Stimulated activated CD4-positive, alpha-beta T cell treated with anti-CD3 and anti-CD28 coated beads, Interleukin-12 subunit alpha, Interleukin-12 subunit beta, amount 100 ng/mL, for 24 hours (primary cell): ENCODE measurements at places on chromosomes 3 and 15.

GRCh38 chr15:35491999-35492398, 54.0 kb downstream of the DPH6 start:
- no peak for DNase-seq

- no peak for DNase-seq
Observed at GRCh38 chr3:154040283-154040682, 80.9 kb upstream of the ARHGEF26 start.

DNA sequence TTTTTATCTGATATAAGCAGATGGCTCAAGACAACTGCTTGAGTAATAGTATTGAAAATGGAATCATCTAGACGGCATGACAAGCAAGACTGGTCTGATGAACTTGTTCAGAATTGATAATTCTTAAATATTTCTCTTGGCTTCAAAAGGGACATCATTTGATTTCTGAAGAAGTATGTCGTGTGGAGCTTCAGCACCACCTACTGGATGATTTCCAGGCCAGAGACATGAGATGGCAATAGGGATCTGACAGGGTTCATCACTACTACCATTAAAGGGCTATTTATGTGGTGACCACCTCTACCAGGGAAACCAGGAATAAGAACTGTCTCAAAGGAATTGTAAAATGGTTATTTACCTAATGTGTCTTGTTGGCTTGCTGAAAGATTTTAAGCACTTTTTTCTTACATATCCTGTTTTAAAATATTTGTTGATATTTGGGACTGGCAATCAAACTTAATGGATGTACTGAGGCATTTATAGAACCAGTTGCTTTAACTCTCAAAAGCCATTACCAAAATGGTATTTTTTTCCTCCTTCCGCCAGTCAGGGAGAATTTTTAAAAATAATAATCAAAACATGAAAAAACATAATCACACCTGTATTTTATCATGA, 99.5 kb upstream of the FAM98B start:
- DNase-seq: peak; percentile 18

- no peak for DNase-seq
Observed at GRCh38 chr15:100291106-100291505, 50.7 kb downstream of the ADAMTS17 start.

GRCh38 chr3:59811160-59811559, 761.3 kb upstream of the CFAP20DC start:
- no peak for DNase-seq

DNA sequence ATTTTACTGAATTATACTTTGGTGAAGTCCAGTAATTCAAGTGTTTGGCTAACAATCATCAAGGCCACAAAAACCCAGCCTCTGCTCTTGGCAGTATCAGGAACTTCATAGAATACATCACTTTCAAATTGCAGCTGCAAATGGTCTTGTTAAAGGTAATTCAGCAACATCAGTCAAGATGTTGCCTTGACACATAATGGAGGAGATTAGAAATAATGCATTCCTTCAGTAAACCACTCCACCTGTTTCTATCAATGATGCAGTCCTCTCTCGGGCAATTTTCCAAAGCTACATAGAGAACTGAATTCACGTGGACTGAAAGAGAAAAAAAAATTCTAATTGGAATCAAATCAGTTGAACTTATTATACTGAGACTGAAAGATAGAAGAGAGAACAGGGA, 279.3 kb downstream of the VGLL3 start:
- no peak for DNase-seq

- no peak for DNase-seq
Observed at GRCh38 chr3:102094506-102094905, 245.2 kb downstream of the NFKBIZ start.

- DNase-seq: no peak
Observed at GRCh38 chr3:157134620-157135191, 25.2 kb downstream of the CCNL1 start.

DNA sequence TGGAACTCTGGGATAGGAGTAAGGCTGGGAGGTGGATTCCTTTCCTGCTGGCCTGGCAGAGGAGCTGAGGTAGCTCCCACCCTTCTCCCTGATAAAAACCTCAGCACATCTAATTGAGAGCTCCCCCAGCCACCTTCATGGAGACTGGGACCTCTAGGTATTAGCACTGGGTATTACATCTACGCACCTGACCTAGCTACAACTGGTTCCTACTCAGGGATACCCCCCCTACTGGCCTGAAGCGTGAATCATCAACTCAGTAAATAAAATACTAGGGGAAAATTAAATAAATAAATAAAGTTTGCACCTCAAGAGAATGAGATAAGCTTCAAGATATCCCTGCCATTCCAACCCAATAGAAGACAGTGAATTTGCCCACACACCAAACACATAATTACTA, 140.4 kb downstream of the NEK10 start:
- DNase-seq: no peak

DNA sequence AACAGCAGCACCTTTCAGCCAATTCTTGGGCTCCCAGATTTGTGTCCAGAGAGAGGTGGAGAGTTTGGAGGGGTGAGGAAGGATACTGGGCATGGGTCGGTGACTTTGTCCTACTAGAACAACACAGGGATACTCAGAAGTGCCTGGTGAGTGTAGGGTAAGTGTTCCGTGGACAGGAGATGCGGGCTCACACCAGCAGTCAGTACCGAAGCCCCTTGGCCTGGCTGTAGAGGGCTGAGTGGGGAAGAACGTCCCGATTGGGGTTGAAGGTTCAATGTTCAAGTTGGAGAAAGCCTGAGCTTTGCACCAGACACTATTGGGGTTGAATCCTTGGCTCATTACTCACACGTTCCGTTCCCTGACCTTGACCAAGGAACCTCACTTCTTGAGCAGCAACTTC, 40.8 kb upstream of the SLC6A11 start:
- no peak for DNase-seq

DNA sequence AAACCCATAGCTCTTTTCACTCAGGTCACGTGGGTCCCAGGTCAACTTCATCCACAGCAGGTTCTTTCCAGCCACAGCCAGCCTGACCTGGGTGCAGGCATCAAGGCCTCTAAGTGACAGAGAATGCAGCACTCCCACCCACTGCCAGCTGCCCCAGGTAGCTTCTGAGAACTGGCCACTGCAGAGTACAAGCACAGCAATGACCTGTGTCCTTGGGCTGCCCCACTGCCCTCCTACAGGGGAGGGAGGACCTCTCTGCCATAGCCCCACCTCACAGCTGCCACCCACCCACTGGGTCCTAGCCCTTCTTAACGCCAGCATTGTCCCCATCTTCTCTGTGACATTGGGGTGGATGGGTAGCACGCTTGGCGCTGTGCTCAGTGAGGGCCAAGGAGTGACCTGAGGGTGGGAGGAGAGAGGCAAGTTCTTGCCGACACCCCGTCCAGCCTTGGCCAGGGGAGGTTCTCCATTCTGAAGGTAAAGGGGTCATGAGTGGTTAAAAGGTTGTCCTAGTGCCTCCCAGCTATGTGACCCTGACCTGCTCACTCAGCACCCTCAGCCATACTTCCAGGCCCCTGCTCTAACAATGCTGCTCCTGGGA, 12.4 kb downstream of the CISH start:
- no peak for DNase-seq

DNA sequence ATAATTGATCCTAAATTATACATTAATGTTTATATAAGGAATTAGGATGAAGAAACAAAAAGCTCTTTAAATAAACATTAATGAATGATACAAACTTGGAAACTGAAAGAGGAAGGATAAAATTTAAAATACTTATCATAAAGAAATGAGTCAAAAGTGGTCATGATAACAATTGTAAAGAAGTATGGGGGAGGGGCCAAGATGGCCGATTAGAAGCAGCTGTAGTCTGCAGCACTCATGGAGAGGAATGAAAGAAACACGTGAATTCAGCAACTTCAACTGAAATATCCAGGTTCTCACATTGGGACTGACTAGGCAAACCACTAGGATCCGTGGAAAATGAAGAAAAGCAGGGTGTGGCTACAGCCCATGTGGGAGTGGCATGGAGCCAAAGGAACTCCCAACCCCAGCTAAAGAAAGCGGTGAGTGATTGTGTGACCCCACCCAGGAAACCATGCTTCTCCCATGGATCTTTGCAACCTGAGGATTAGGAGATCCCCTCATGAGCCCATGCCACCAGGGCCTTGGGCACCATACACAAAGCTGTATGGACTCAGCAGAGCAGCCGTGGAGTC, 13.1 kb upstream of the CP start:
- no peak for DNase-seq

DNA sequence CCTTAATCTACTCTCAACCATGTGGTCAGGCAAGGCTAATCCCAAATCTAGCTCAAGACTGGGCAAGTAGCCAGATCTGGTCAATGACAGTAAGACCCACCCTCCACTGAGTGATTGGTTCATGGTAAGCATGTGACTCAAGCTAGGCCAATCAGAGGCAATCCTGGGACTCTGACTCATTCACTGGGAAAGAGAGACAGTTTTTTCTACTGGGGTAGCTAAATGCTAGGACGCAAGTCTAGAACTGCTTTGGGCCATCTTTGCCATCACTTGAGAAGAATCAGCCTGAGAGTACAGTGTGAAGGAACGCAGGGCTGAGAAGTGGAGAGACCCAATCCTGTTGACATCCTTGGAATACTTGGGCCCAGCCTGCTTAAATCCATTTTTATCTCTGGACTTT, 9.4 kb upstream of the RAD18 start:
- no peak for DNase-seq

- DNase-seq: no peak
Observed at GRCh38 chr3:131658771-131659170, 156.0 kb upstream of the MRPL3 start.

DNA sequence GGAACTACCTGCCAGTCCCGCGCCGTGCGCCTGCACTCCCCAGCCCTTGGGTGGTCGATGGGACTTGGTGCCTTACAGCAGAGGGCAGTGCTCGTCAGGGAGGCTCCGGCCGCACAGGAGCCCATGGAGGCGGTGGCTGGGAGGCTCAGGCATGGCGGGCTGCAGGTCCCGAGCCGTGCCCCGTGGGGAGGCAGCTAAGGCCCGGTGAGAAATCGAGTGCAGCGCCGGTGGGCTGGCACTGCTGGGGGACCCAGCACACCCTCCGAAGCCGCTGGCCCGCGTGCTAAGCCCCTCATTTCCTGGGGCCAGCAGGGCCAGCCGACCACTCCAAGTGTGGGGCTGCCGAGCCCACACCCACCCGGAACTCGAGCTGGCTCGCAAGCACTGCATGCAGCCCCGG, 580.2 kb downstream of the ZIC1 start:
- DNase-seq: no peak

DNA sequence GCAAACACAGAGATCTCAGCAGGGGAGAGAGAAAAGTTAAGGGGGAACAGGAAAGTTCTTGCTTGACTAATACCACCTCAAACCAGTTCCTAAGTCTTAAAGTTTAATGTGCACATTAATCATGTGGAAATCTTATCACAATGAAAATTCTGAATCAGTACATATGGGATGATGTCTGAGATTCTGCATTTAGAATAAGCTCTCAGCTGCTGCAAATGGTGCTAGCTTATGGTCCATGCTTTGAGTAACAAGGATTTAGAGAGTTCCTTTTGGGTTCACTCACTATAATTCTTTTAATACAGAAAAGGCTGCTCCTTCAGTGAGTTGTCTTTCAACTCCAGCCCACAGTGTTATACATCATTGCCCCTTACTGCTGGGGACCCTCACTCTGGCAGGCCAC, 99.5 kb upstream of the THRB start:
- DNase-seq: no peak

DNA sequence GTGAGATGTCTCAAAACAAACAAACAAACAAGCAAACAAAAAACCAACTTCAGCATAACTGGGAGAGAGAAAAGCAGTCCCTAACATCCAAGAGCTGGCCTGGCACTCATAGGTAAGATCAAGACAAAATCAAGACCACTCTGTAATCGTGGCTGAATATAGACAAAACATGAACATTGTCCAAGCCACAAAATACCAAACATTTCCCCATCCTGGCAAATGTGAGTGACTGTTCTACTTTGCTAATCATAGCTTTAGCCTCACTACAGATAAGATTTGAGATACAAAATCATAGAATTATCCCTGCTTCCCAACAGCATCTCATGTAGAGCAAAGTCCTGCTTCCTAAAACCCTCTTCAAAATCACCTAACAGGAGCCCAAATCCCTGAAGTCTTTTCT, 116.7 kb upstream of the PRTG start:
- DNase-seq: no peak

DNA sequence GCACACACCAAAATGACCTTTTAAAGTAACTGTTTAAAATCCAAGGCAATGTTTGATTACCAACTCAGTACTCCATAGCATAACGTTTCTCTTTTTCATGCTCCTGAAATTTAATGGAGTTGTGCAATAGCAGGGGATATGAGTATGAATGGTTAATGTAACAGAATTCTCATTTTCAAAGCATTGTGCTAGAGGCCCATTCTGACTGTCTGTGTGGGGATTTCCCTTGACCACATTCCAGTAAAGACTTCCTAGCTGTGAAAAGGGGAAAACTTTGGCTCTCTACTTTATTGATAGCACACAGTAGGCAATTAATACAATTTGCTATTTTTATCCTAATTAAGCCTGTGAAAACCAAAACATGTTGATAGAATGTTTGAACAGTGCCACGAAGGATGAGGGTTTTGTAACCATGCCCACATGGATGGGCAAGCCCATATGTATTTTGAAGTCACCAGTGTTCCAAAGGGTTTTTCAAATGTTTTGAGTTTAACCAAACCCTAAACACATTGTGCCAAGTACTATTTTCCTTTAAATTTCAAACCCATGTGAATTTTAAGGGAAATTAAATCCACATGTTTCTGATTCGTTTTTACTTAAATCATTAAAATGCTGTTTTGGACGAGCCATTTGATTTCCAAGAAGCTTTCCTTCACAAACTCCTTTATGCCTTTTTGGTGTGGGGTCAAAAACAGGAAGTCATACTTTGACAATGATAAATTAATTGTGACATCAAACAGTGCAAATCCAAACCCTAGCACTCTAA, 261.2 kb downstream of the SHOX2 start:
- DNase-seq: no peak

DNA sequence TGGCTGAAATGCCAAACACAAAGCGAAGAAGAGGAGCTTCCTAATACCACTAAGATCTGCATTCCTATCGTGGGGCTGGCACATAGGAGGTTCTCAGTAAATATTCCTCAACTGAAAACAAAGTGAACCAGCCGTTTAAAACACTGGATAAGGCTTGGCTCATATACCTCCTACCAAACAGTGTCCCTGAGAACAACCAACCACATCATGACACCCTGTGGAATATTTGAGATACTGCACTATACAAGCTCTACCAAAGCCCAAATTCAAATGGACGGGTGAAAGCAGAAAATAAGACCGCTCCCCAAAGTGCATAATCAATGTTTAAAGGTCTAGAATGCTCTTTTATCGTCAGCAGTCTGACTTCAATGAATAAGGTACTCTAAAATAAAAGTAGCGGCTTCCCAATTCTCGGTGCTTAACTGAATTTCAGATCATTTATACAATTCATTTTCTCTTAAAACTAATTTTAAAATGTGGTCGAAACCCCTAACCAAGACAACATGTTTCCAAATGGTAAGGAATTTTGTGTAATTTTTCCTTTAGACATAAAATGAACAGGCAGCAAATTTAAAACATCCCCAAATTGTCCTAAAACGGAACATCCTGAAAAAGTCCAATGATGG, 425.8 kb downstream of the ERC2 start:
- no peak for DNase-seq

GRCh38 chr3:11739706-11740105, 96.0 kb upstream of the VGLL4 start:
- no peak for DNase-seq
